RWPE2 (cell line): ENCODE measurements at places on chromosomes 2 and 18.

GRCh38 chr2:120791962-120792297, 56.3 kb downstream of the GLI2 start:
- DNase-seq, result no peak

DNA sequence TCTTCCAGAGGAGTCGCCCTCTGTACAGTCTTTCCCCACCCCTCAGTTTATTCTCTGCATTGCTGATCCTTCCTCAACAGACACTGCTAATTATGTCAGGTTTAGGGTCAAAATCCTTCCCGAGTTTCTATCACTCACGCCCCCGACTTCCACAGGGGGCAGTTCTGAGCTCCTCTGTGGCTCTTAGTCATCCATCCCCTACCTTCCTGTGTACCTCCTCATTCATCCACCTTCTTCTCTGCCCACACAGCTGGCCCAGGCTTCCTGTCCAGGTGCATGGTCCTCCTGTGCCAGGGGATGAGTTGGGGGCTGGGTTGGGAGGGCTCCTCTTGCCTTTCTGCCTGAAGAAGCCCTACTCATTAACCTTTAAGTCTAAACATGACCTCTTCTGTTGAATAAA, 202.9 kb downstream of the ARL4C start:
- no peak for DNase-seq

GRCh38 chr2:12051831-12052230, 305.4 kb downstream of the LPIN1 start:
- DNase-seq, result no peak

DNA sequence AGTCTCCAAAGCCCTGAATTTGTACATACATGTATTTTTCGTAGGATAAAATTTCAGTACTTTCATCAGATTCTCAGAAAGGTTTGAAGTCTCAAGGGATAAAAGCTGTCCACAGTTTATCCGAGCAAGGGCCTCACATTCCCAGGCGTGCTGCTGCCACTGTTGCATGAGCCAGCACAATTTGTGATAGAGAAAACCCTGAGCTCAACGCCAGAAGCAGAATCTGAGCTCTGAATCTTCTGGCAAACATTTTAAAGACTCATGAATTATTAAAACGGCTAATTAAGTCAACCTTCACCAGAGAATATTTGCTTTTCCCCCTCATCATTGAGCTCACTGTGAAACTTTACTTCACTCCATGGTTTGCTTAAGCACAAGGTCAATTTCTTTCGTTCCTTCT, 38.5 kb upstream of the STPG4 start:
- no peak for DNase-seq

DNA sequence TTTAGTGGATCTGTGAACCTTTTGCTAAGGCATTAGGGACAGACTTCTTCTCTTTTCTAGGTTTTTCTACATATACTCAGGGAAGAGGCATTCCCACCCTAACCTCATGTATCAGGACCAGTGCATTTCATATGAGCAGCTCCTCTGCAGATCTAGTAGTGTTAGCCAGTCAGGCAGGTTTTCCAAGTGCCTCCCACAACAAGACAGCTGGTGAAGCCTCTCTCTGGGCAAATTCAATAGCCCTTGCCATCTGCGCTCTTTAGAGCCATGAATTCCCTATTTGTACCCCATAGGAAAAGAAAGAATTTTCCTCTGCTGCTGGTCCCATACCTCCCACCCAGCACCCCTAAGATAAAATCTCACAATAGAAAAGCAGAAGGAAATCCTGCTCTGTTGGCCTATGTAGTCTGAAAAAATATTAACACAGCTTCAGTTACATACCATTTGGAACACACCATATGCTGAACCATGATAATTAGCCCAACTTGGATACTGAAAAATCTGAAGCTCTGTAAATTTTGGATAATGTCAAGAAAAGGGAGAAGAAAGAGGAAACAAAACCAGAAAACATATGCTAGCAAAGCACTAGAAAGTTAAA, 1354.6 kb upstream of the NRXN1 start:
- no peak for DNase-seq

- no peak for DNase-seq
These were observed 142.7 kb downstream of the SCG2 start for GRCh38 chr2:223459328-223459939.

DNA sequence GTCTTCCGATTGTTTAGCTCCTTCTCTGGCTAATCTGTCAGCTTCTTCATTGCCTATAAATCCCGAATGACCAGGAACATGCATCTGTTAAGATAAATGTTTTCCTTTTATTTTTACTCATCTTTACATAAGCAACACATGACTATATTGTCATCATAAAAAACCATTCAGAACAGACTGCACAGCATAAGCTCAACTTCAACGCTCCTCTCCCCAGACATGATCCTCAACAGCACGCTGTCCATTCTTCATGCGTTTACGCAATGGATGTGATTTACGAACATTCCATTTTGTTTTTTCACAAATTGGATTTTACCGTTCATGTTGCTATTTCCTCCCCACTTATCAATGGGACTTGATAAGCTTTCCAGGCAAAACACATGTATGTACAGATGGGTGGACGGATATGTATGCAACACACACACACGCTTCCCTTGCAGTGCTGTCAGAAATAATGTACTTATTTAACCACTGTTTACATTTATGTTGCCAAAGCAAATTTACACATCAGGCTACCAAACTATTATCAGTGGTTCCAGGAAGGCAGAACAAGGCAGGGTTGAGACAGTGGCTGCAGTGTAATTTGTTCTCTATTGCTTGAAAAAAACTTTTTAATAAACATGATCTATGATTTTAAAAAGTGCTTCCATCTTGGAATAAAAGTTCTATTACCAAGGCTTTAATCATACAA, 12.2 kb downstream of the RNASEH1 start:
- no peak for DNase-seq

- no peak for DNase-seq
These were observed 2.0 kb downstream of the IL1A start for GRCh38 chr2:112782234-112782799.
